Progenitor cell of endocrine pancreas (in vitro differentiated cells): ENCODE measurements at places on chromosomes 16 and 17.

- DNase-seq, result no peak
Measured at GRCh38 chr16:53257001-53257400, 177.3 kb upstream of the RBL2 start.

DNA sequence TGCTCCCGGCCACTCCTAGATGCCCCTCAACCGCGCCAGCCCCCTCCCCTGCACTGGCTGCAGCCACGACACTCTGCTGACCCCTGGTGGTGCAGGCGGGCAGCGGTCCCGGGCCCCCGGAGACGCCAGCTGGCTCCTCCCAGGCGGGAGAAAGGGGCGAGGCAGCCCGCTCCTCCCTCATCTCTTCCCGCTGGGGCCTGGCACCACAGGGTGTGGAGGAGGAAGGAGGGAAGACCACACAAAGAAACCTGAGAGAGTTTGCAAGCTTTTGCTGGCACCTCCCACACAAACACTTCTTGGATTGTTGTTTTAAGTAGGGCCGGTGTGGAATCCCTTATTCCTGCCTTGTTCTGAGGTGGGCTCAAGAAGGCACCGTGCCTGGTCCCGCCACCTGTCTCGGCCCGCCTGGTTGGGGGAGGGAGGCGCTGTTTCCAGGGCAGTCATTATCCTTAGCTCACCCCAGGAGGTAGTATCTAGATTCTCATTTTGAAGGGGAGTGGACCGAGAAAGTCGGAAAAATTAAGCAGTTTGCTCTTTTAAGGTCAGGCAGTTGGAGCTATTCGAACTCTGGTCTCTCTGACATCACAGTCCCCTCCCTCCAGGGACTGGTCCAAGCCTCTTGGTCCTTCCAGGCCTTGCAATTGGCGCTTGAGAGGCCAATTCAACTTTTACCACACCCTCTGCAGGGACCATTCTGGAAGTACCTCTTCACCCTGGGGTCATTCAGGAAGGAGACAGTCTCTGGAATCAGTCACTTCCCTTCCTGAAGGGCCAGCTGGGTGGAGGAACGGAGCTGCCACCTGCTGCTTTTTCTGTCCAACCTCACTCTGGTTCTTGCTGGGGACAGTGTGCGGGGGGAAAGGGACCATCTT, 959 bp upstream of the ANKRD13B start:
- peak; percentile 98 for DNase-seq

GRCh38 chr17:343875-344752, 8.5 kb downstream of the RPH3AL start:
- DNase-seq, result no peak

- DNase-seq, result peak; percentile 25
Measured at GRCh38 chr16:22373662-22374310, 633 bp downstream of the CDR2 start.

- peak; percentile 97 for DNase-seq
Measured at GRCh38 chr17:7841915-7842379, 7.9 kb downstream of the KDM6B start.

GRCh38 chr17:36807496-36808179, 129.6 kb upstream of the LHX1 start:
- no peak for DNase-seq

GRCh38 chr16:2037115-2037514, 10.4 kb downstream of the NHERF2 start:
- no peak for DNase-seq

DNA sequence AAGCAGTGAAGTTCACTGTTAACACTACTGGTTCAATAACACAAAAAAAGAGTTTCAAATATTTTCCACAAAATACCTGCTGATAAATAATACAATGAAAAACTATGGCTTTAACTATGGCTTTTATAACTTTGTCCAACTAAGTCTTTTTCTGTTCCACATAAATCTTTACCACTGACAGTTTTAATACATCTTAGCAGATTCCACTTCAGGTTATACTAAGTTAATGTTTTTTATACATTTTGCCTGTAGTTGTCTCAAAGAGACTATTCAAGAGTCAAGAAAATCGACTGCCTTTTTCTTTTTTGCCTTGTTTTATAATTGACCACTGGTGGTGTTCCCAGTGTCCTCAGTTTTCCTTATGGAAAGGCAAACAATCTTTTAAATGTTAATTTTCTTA, 379.7 kb upstream of the PMFBP1 start:
- no peak for DNase-seq
